Smooth muscle cell of the brain vasculature (primary cell): ENCODE measurements at places on chromosomes 5 and 9.

DNA sequence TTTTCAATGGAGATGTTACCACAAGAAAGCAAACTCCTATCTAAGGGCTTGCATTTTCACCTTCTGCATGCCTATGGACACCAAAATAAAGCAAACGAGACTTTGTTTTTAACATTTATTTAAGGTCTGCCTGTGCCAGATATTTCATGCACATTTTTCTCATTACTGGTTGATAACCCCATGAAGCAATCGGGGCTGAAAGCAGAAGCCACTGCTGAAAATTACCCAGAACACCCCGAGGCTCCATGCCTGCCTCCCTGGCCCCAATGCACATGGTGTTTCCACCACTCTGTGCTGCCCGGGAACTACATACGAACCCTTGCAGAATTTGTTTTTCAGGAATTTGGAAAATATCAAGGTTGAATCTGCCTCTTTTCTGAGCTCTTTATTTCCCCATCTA lies 240.1 kb downstream of the NR2F1-AS1 start:
- no peak for DNase-seq

GRCh38 chr9:137306066-137306849 lies 4.2 kb upstream of the NRARP start:
- no peak for DNase-seq

DNA sequence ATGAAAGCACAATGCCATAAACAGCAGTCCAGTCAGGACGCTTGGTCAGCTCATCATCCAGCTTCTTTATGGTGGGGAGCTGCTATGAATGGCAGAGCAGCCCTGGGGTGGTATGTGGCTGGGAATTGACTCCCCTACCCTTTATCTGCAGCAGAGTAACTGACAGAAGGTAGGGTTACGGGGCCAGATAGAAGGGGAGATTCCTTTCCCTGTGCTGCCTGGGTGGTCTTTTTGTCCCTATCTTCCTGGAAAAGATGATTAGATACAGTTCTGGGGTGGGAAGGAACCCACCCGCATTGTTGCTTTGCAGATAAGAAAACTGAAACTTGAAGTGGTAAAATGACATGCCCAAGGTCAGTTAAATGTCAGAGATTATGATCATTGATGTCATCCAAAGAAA lies 405.5 kb downstream of the ARHGEF28 start:
- no peak for DNase-seq

DNA sequence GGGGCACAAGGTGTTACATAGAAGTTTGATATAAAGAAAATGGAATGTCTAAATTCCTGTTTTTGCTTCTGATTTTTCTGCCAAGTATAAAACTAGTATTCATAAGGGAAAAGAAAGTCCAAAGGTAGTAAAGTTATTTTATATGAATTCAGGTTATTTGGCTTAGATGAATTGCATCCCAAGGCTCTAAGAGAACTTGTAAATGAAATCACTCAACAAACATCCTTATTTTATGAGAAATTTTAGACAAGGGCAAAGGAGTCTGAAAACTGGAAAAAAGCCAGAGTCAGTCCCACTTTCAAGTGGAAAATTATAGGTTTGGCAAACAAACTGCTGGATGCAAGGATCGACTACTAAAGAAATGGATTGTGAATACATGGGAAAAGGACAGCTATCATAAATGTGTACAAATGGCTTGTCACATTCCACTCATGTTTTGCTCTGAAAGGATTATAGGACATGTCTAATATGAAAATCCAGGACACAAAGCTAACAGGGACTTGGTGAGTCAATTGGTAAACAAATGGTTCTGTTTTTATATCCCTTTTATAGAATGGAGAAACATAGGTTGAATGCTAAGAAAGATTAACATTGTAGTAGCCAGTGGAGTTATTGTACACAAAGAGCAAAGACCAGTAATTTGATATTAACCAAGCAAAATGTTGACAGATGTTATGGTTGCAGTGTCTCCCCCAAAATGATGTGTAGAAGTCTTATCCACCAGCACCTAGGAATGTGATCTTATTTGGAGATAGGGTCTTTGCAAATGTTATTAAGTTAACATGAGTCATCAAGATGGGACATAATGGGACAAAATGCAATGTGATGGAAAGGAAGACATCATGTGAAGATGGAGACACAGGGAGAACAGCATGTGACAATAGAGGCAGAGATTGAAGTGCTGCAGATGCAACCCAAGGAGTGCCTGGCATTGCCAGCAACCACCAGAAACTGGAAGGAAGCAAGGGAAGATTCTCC lies 495.7 kb downstream of the TLE1 start:
- DNase-seq, result no peak
